ENCODE measurements at places on chromosomes 7 and 10.
A peak's percentile ranks its signal among the peaks of the same experiment; 100 is the strongest.

DNA sequence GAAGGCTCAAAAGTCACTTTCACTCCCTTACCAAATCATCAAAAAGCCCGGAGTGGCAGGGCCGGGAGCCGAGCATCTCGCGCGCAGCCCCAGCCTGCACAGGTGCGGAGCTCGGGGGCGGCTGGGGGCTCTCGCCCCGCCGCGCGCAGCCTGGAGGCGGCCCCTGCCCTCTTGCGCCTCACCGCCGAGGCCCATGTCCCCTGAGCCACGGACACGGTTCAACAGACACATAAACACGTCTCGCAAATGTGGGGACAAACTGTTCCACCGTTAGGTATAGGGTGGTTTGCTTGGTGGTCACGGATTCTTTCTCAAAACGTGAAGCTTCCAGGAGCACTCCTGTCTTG, 700 bp downstream of the GSAP start:
- DNase-seq = peak; percentile 32

- DNase-seq = peak; percentile 74
These were observed 13.8 kb downstream of the CYTH3 start for GRCh38 chr7:6258440-6259182.

- DNase-seq = no peak
These were observed 161.0 kb upstream of the RNF32 start for GRCh38 chr7:156479596-156479995.

DNA sequence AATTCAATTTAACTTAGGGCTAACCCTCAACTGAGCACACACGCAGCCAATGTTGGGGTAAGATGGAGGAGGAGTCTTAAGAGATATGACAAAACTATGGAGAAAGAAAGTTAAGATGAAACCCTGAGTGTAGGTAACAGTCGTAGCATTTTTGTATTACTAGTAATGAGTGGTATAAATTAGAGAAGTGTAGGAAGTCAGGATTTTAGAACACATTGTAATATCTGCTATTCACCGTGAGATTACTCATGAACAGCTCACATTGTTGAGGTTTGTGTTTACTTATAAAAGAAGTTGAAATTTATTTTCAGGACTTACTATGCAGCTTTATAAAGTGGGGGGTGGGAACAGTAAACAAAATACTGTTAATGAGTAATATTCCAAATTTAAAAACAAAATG, 107.2 kb downstream of the ARHGAP21 start:
- peak; percentile 16 for DNase-seq

GRCh38 chr7:930975-931758, 23.3 kb downstream of the ADAP1 start:
- no peak for DNase-seq

Measured in GM03348 (cell line).